ENCODE measurements at places on chromosomes 4 and X. TPM values are rescaled to one million over a fixed set of nuclear protein-coding genes. Genes with fewer than 3 reads are reported as not detected.

The DCX gene
- not detected for total RNA-seq

The GABRB1 gene
- 0.73 TPM for total RNA-seq

The WDR17 gene
- total RNA-seq: 3.3 TPM

The HHIP gene
- 0.29 TPM for total RNA-seq

The DRD5 gene
- not detected for total RNA-seq

The FATE1 gene
- total RNA-seq: not detected

The ARMCX5 gene
- 19.9 TPM for total RNA-seq

The HTT gene
- 44.8 TPM for total RNA-seq

The ITIH6 gene
- not detected for total RNA-seq

The S100P gene
- total RNA-seq: not detected

The NUDT9 gene
- 13.7 TPM for total RNA-seq

The PPARGC1A gene
- 1.5 TPM for total RNA-seq

The PSMD10 gene
- 116 TPM for total RNA-seq

The ADH6 gene
- not detected for total RNA-seq

The ART3 gene
- total RNA-seq: not detected

The KIT gene
- 0.83 TPM for total RNA-seq

Data from smooth muscle cell of trachea (primary cell).